ENCODE measurements at places on chromosomes 2 and 18.

DNA sequence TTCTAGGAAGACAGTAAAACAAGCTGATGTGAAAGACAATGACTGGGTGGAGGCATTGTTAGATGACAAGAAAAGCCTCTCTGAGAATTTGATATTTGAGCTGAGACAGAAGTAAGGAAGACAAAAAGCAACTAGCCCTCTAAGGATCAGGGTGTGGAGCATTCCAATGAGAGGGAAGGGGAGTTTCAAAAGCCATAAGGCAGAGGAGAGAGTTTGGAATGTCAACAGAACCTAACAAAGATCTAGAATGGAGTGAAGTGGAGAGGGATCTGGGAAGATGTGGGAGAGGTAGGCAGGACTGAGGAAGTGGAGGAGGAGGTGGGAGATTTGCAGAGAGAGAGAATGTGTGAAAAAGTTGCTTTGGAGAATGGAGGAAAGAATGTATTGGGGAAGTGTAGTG lies 17.3 kb upstream of the ASXL2 start:
- no peak for DNase-seq

- no peak for DNase-seq
These were observed 135.4 kb upstream of the PIEZO2 start for GRCh38 chr18:11284811-11285210.

- DNase-seq, result no peak
These were observed at the start of gene C2orf66 for GRCh38 chr2:196809260-196809659. TSS of gene C2orf66 (minus strand) at chr2:196809355. CDS start at chr2:196809336, 19 bp downstream.

GRCh38 chr2:186518945-186519344 lies 32.9 kb downstream of the ZC3H15 start:
- DNase-seq, result peak; percentile 47

DNA sequence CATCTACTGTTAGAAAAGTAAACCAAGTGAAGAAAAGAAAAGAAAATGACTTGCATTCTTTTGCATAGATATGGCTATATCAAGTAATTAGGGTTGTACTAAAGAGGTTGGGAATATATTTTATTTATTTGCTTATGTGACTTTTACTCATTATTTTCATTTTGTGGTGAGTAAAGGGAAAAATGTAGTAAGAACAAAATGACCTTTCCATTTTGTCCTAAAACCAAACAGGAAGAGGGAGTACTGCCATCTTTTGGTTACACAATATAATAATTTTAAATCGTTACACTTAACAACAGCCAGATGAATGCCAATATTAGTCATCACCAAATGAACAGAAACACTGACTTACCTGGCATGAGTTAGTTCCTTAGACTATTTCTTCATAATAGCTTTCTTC lies 47.3 kb upstream of the NDUFV2 start:
- peak; percentile 86 for DNase-seq

DNA sequence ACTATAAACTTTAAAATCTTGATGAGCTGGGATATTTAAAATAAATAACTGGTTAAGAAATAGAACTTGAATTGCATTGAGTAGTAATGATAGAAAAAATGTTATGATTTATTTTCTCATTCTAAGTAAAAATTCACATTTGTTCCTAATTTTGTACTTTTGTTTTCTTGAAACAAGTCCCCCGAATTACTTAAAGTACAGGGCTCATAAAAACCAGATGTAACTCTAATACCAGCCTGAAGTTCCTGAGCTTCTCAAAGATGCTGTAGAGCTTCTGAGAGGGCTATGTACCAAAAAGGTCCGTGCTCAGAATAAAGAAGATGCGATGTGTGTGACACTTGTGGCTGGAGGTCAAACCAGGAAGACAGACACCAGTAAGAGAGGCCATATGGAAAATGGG lies 116.1 kb upstream of the TACR1 start:
- DNase-seq, result no peak

DNA sequence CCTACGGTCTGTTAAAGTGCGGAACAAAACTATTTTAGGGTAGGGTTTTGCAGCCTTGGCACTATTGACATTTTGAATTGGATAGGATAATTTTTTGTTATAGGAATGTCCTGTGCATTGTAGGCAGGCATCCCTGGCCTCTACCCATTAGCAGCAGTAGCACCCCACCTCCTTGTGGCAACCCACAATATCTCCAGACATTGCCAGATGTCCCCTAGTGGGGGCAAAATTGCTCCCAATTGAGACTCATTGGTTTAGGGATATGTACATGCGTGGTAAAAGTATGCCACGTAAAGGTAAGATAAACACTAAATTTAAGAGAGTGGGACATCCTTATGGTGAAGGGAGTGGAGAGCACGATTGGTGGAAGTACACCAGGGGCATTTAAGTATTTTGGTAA lies 4.6 kb downstream of the MIB1 start:
- no peak for DNase-seq

DNA sequence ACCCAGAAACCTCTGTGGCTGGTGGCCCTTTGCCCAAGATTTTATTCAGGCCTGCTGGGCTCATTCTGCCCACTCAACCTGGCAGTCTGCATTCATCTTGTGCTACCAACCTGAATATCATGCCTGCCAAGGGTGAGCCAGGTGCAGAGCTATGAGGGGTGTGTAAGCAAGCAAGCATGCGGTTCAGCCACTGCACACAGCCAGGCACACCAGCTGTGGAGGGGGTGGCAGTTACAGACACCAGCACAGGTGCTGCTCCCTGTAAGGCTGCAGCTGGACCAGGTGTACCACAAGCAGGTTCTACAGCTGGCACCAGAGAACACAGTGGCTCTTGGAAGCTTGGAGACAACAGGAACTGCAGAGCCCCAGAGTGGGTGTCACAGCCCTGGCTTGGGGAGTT lies 633.2 kb downstream of the FBXO15 start:
- DNase-seq, result no peak

DNA sequence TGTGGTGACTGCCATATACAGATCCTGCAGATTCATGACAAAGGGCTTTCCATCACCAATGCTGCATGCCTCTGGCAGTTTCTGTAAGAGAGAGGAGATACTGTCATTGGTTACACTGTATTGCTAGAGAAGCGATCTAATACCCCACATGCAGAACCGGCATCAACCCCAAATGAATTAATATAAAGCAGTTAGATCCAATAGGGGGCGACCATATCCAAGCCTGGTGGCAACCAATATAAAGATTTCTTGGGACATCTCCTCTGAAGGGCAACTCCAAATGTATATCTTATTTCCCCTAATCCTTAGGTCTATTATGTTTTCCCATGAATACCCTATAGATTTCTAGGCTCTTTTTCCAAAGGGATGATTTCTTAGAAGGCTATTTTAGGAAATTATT lies 17.4 kb upstream of the IHH start:
- no peak for DNase-seq

- peak; percentile 50 for DNase-seq
These were observed 6.5 kb downstream of the PTMA start for GRCh38 chr2:231714639-231715498.

- DNase-seq, result peak; percentile 67
These were observed 225.4 kb upstream of the FBXO11 start for GRCh38 chr2:48131539-48132270.

GRCh38 chr2:32422133-32422532 lies 65.3 kb downstream of the BIRC6 start:
- peak; percentile 8 for DNase-seq

DNA sequence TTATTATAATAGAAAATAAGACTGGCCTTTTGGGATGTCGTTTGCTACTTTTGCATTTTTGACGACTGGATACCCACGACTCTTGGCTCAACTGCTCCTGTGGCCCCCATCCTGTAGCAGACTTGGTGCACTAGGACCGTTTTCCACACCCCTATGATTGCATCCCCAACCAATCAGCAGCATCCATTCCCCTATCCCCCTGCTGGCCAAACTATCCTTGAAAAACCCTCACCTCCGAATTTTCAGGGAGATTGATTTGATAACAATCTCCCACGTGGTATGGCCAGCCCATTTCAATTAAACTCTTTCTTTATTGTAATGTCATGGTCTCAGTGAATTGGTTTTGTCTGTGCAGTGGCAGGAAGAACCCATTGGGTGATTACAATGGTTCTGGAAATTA lies 37.9 kb upstream of the TTR start:
- no peak for DNase-seq

DNA sequence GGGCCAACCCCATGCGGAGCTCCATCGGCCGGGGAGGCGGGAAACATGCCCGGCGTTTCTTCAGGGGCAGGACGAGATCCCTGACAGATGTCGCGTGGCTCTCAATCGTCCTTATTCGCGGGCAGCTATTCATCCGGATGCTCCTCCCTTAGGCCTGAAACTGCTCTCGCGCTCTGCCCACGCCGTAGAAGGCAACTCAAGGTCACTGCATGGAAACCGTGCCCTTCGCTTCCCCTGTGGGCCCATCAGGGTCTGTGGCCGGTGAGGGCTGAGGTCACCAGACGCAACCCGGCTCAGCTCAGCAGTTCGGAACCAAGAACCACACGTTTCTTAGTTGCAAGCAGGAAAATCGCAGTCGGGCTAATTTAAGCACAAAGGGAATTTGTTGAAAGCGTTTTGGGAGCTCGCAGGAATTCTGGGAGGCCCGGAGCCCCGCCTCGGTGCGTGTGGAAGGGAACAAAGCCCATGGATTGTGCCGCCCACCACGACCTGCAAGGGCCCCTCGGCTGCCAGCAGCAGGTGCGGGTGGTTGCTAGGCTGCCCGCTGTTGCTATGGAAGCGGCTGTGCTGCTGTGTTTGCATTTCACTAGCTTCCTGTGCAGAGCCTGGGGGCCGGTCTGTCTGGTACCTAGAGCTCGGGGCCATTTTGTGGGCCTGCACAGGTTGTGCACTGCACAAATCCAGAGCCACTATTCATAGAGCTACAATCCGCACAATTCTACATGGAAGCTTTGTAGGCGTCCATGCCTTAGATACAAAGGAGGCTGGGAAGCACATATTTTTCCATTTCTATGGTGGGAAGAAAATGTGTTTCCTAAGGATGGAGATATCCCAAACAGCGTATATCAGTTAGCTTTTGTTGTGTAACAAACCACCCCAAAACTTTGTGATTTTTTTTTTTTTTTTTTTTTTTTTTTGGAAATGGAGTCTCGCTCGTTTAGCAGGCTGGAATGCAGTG lies 6.0 kb upstream of the ALLC start:
- no peak for DNase-seq

GRCh38 chr2:241932899-241933178 lies 63.3 kb downstream of the RTP5 start:
- DNase-seq, result no peak

GRCh38 chr2:109254174-109254904 lies 125.3 kb downstream of the SH3RF3 start:
- no peak for DNase-seq

GRCh38 chr2:132676999-132677398 lies 7.0 kb upstream of the LYPD1 start:
- peak; percentile 25 for DNase-seq

DNA sequence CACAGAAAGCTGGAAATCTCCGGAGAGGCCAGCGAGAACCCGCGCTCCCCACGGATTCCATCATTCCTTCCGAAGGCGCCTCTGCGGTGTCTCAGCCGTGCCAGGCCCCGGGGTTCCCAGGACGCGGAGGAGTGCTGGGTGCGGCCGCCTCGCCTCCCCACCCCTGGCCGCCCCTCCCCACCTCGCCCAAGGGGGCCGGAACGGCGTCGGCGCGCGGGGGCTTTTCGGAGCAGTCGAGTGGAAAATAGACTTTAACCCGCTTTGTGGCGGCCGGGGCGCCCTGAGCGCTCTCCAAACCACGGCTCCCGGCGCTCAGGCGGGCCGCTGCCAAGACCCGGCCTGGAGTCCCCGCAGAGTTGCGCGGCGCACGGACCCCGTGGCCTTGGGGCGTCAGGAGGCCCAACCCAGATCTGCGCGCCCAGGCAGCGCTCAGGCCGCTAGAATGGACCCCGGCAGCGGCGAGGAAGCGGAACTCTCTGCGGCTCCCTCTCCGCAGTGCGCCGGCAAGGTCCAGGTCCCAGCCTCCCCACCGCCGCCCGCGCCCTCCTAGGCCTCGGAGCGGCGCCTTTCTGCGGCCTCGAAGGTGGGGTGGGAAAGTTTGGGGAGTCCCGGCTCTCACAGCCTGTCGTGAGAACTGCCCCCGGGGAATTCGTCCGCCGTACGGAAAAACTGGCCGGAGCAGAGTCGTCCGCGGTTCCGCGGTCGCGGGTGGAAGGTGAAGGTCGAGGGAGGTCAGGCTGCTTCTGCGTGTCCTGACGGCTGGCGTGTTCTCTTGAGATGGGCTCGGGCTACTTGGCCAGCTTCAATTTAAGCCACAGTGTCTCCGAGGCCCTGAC lies 1.2 kb upstream of the EMX1 start:
- DNase-seq, result no peak

- no peak for DNase-seq
These were observed 121.6 kb downstream of the NFATC1 start for GRCh38 chr18:79517341-79517740.

DNA sequence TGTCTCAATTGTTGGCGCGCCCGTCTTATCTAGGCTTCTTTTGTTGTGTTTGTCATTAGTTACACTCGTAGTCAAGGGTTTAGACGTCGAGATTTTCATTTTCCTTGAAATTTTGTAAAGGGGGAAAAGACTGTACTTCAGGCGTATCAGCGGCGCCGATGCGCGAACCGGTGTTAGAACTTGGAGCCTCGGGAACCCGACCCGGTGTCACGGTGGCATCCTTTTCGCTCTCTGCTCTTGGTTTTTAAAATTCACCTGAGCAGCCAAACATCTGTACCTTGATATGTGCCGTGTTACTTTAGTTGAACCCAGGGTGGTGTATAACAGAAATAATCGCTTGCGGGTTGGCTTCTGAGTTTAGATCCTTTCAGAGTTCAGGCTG lies 643 bp downstream of the RMC1 start:
- no peak for DNase-seq

DNA sequence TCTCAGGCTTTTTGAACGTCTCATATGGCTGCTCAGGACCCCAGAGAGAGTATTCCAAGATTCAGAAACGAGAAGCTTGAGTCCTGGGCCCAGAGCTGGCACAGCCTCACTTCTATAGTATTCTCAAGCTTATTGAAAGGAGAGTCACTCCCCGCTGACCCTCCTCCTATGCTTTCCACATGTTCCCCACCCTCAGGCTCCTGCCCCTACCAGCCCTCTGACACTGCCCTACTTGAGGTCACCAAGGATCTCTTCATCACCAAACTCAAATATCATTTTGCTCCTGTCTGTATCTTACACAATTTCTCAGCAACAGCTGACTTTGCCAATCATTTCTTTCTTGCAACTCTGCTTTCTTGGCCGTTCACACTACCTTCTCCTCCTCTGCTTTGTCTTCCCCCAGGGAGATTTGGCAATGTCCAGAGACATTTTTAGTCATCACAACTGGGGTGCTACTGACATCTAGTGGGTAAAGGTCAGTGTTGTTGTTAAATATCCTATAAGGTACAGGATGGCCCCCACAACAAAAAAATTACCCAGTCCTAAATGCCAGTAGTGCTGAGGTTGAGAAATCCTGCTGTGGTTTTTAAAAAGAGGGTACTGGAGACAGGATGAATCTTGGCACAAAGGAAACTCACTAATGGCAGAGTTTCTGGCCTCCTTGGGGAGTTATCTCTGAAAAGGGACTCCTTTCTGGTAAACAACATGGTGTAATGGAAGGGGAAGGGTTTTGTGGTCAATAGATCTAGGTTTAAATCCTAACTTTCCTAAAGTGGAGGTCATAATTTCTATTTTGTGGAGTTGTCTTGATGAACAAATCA lies 26.9 kb upstream of the INSIG2 start:
- DNase-seq, result peak; percentile 86

DNA sequence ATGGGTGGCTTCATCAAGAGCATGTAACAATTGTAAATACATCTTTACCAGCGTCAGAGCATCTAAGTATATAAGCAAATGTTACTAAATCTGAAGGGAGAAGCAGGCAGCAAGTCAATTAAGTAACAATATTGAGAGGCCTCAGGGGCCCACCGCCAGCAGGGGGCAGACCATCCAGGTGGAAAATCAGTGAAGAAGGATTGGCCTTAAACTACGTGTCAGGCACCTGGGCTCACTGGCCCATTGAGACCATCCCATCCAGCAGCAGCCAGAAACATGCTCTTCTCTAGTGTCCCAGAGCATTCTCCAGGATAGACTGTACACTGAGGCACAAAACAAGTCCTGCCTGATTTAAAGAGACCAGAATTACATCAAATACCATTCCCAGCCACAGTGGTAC lies 96.2 kb upstream of the SNTG2 start:
- peak; percentile 16 for DNase-seq

Measured in fibroblast of upper back skin (primary cell).